AG08395 (cell line): ENCODE measurements at places on chromosomes 11 and 22.

DNA sequence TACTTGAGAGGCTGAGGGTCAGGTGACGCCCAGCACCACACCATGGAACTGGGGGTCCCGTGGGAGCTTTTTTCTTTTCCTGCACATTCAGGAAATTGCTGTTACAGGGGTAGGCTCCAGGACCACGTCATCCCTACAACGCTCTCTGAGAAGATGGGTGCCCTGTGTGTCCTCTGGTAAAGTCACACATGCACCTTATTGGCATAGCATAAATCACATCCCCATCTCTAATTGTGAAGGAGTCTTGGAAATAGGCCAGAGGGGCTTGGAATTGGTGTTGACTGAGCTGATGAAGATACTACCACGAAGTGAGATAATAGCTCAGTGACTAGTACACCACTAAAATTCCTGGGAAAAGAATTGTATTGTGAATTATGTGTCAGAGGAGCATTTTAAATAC is 57.6 kb downstream of the TNRC6B start:
- DNase-seq: peak; percentile 25

GRCh38 chr11:96235751-96236150 is 107.2 kb downstream of the MAML2 start:
- no peak for DNase-seq

DNA sequence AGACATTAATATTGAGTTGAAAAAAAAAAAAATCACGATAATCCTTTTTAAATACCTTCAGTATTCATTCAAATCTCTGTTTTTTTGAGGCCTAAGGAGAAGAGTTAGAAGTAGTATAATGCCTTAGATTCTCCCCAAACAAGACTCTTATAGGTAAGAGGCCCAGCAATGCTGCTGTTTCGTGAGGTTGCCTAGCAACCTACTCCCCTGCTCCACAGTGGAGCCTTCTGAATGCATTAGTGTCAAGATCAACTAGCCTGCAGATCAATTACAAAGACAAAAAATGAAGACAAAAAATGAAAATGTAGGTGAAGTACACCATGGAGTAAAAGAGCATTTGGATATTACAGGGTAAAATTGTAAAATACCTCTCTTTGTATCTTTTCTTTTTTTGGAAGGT is 229.8 kb upstream of the LUZP2 start:
- no peak for DNase-seq

DNA sequence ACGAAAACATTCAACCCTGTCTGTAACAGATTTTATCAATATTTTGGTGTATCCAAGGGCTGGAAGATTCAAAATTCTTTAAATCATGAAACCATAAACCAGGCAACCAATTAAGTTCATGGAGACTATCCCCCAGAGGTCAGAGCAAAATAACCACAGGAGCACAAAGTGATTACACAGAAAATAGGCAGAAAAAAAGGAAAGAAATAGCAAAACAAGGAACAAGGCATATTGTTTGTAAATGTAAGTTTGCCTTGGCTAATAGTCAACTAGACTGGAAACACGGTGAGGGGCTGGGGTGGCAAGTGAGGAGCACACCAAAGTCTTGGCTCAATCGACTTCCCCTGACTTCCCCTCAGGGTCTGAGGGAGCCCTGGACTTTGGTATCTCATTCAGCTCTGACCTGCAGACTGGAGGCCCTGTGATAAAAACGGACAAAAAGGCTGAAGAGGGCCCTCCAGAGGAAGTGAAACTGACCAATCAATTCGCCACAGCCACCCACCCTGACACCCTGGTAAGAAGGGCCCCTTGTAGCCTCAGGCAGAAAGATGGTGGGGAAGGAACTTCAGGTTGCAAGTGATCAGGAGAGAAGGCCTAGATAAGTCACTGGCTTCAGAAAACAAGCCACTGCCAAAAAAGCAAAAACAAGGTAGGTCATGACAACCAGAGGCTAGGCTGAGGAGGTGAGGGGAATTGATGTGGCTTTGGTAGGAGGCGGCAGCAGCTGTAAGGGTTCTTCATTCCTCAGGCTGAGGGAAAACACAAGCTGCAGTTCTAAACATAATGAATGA is 1.8 kb downstream of the SIK3 start:
- peak; percentile 33 for DNase-seq
